Activated CD8-positive, alpha-beta memory T cell treated with anti-CD3 and anti-CD28 coated beads for 1 hour (primary cell): ENCODE measurements at places on chromosomes 12 and 14.

GRCh38 chr14:22505697-22506377 lies 83.2 kb downstream of the DAD1 start:
- no peak for DNase-seq

- no peak for DNase-seq
These were observed 8.0 kb downstream of the TMEM119 start for GRCh38 chr12:108589840-108590229.

- DNase-seq, result no peak
These were observed 1.4 kb downstream of the ZNF385A start for GRCh38 chr12:54383041-54383609.

DNA sequence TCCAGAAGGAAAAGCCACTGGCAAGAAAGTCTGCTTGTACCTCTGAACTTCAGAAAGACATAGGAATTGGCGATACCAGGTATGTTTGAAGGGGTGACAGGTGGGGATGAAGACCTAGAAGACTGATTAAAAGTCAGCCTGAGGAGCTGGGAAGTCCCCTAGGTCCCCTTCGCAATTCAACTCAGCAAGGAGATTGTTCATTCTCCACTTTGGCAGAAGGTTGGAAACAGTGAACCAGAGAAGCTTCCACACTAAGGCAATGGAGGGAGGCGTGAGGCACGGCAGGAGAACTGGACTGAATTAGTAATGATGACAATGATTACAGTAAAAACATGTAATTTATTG lies 240.3 kb upstream of the TMPO start:
- DNase-seq, result no peak

DNA sequence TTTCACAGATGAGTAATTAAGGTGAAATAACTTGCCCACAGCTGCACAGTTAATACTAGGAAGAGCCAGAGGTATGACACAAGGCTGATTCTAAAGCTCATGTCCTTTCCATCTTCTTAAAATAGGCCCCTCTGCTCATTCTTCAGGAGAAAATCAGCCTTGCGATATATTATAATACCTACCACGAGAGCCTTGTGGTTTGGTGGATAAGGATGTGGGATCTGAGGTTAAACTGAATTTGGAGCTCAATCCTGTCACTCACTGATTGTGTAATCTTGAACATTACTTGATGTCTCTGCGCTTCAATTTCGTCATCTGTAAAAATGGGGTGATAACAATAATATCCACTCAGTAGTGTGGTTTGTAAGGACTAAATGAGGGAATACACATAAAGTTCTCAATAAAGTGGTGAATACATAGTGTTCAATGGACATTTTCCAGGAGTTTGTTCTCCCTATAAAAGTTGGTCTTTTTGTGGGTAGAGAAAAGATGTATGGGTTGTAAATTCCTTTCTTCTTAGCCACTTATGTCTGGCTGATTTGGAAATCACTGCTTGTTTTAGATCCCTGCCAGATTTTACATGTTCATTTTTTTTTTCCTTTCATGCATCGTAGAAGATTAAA lies 25.1 kb upstream of the ATP2B1 start:
- DNase-seq, result no peak

- no peak for DNase-seq
These were observed 23.5 kb upstream of the PLEKHG3 start for GRCh38 chr14:64680714-64681065.

GRCh38 chr12:3164454-3165077 lies 87.4 kb downstream of the TSPAN9 start:
- no peak for DNase-seq

DNA sequence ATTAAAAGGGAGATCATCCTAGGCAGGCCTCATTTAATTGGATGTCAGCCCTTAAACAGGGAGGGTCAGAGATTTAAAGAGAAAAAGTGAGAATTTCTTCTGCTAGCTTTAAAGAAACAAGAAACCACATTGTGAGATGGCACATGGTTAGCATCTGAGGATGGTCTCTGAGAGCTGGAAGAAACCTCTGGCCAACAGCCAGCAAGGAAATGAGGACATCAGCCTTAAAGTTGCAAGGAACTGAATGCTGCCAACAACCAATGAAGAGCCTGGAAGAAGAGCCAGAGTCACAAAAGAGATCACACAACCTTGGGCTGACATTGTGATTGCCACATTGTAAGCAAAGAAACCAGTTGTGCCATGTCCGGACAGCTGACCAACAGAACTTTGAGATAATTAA lies 17.5 kb upstream of the FAR2 start:
- DNase-seq, result no peak

DNA sequence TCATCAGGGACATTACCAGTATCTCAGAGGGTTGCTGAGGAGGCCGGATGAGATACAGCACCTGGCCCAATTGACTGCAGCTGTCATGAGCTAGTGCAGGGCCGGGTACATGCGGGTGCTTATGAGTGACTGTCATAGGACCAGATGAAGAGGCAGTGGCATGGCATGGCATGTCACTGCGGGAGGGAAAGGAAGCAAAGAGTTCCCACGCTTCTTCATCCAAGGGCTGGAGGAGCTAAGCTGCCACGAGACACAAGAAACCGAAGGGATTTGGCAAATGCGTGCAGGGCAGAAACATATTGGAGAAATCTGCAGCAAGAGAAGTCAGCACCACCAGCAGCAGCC lies 10.7 kb upstream of the GPX2 start:
- DNase-seq, result no peak

DNA sequence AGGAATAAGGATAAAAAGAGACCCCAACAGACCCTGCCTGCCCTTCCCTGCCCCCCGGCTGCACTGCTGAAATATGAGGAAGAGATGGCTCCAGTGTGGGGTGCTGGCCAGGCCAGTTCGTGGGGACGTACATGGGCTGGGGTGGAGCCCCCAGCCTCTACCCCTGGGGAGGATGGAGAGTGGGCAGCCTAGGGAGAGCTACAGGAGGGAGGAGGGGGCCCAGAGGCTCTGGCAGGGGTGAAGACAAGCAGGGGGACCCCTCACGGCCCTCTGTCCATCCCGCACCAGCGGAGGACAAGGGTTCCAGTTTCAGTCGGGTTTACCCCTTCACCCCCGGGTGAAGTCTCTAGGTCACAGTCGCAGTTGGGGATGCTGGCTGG lies 11.0 kb upstream of the RPLP0 start:
- no peak for DNase-seq

DNA sequence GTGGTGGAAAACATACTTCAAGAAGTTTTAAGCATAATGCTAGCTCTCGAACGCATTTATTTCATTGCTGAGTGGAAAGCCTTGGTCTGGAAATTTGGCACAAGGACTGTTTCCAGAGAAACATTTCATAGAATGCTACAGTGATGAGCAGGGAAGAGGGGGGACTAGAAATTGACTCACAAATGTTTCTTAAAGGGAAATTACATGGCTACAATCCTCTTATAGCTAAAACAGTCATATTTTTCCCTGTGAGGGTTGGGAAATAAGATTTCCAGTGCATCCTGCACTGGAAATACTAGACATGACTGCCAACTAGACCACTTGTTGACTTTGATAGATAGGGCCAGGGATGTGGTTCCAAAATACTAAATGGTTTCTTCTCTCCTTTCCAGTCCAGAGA lies 197.3 kb upstream of the RGS6 start:
- no peak for DNase-seq

- DNase-seq, result no peak
These were observed 678.7 kb upstream of the TMEM132C start for GRCh38 chr12:127588249-127588648.

DNA sequence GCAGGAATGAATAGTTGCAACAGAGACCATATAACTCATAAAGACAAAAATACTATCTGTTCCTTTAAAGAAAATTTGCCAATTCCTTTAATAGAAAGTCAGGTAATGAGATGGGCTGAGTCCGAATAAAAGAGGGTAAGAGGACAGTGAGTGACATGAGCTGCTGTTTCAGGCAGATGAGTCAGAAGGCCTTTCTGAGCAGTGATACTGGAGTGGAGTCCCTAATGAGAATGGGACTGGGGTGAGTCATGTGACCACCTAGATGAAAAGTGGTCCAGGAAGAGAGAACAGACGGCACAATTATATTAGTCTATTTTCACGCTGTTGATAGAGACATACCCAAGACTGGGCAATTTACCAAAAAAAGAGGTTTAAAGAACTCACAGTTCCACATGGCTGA lies 393.7 kb downstream of the BCL11B start:
- DNase-seq, result no peak

- DNase-seq, result no peak
These were observed 207.2 kb downstream of the ZFP36L1 start for GRCh38 chr14:68585690-68586089.

GRCh38 chr14:23005451-23006187 lies 4.3 kb downstream of the C14orf93 start:
- DNase-seq, result no peak

DNA sequence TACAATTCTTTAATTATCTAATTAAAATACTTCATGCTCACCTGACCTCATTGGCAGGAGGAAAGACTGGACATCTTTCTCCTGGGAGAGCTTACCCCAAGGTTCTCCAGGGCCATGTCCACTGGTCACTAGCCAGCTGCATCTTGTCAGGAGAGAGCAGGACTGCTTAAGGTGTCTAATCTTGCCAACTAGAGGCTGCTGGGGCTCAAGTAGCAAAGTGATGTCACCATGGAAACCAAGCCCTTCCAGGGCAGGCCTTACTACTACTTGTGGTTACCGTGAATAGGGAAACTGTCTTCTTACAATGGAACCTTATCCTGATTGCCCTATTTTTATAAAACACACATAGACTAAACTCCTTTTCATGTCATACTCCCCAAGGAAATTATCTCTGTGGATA lies 376.4 kb downstream of the SNAPC1 start:
- no peak for DNase-seq

DNA sequence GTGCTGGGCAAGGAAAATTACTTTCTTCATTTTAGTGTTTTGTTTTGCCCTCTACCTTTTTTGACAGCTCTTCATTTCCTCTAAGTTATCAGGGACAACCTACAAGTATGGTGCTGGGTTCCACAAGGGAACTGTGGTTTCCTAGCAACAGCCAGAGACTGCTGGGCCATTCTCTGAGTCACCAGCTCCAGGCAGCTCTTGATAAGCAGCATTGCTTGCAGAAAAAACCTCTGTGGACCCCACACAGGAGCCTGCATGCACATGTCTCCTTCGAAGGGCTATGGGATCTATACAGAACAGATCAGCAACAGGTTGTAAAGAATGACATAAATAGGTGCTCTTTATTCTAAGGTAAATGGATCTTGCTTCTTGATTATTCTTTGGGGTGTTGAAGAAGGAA lies 81.0 kb upstream of the CCDC196 start:
- DNase-seq, result no peak

DNA sequence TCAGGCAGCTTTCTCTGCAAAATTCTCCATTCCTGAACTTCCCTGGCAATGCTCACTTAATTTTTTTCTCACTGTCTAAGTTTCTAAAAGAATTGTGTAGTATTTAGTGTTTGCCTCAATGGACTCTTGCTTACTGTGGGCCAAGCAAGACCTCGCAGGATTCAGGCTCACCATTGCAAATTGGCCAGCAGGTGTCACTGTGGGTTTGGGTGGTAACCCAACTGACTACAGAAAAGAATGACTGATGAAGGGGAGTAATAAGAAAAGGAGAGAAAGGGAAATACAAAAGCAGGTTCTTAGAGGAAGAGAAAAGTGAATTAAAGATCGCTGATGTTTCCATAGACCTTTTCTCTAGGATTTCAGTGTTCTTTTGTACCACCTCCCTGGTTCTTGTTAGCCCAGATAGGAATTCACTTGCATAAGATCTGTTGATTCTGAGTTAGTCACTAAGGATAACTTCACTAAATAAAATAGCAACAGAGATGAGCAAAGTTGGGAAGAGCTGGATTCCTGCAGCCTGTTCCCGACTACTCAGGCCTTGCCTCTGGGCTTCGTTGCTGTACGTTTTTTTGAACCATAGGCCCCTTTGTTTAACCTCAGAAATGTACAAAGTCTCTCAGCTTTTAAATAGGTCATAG lies 386.5 kb upstream of the DDHD1 start:
- DNase-seq, result no peak

DNA sequence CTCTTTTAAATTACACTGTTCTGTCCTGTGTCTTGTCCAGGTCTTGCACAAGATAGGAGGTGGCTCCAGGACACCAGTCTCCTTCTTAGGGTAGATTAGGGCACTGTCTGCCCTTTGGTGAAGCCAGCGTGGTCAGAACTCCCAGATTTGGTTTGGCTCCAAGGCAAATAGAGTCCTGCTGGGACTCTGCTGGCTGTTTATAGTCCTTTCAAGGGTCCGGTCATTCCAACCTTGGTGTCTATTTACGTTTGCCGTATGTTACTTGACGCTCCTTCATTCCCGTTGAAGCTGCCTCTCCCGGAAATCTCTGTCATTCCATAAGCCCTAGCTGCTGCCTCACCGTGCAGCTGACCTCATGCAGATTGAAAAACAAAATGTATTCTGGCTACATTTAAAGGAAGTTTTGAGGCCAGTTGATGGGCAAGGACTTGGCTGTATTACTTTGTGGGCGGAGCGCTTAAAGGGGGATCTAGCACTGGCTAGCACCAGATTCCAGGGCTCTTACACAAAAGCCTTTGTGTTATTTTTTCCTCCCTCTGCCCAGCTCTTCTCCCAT lies 180.6 kb downstream of the AKAP6 start:
- no peak for DNase-seq

- DNase-seq, result no peak
These were observed 1.3 kb upstream of the KRT72 start for GRCh38 chr12:52602552-52602951.

- no peak for DNase-seq
These were observed 182.3 kb upstream of the GZMB start for GRCh38 chr14:24816011-24816928.

- no peak for DNase-seq
These were observed 55.4 kb downstream of the IRAK3 start for GRCh38 chr12:66244446-66244845.

DNA sequence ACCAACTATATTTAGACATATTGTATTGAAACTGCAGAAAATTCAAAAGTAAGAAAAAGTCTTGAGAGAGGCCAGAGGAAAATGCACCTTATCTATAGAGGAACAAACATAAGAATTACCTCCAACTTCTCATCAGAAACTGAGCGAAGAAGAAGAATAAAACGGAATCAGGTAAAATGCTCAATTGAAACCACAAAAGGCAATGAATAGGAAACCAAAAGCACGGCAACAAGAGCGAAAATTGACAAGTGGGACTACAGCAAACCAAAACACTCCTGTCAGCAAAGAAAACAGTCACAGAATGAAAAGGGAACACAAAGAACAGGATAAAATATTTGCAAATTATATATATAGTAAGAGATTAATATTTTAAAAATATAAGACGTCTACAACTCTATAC lies 61.9 kb upstream of the PARP11 start:
- DNase-seq, result no peak

- no peak for DNase-seq
These were observed 359.9 kb downstream of the TRHDE start for GRCh38 chr12:72631926-72632685.

GRCh38 chr12:11015775-11016430 lies 6.5 kb downstream of the TAS2R19 start:
- DNase-seq, result no peak

DNA sequence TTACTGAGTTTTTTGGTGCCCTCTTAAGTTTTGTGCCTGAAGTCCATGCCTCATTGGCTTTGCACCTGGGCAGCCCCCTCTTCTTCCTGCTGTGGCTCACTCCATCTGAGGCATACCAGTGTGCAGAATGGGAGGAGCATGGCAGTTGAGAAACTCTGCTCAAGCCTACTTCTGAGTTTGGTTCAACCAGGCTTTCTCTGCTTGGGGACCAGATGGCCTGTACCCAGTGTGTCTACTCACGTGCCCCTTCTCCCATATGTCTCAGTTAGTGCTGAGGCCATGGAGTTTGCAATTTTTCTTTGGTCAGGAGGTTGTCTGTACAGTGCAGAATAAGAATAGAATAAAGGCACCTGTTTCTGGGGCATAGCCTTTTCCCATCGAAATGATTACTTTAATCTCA lies 383.3 kb upstream of the DDHD1 start:
- no peak for DNase-seq
